ENCODE measurements at places on chromosomes 6 and 20.
A peak's percentile ranks its signal among the peaks of the same experiment; 100 is the strongest.

- DNase-seq = no peak
Observed at GRCh38 chr20:13297147-13297899, 76.2 kb downstream of the ISM1 start.

DNA sequence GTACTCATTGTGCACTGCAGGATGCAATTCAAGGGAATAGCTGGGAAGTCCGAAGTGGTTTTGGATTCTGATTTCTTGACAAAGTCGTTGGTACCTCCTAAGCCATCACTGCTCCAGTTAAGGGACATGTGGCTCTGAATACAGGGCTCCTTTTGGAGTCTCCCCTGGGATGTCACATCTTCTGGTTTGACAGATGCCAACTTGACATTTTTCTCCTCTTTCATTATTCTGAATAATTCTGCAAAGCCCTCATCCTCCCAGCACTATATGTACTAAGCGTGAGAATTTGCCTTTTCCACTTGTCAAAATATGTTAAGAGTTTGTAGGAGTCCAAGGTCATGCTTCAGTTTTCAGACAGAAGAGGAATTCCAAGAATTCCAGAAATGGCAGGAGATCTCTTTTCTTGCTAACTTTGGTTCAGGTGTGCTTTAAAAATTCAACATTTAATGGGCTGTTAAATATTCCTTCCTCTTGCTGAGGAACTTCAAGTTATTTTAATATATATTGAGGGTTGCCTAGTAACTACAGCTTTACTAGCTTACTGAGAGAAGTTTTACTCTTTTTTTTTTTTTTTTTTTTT, 38.7 kb downstream of the DOK5 start:
- no peak for DNase-seq

DNA sequence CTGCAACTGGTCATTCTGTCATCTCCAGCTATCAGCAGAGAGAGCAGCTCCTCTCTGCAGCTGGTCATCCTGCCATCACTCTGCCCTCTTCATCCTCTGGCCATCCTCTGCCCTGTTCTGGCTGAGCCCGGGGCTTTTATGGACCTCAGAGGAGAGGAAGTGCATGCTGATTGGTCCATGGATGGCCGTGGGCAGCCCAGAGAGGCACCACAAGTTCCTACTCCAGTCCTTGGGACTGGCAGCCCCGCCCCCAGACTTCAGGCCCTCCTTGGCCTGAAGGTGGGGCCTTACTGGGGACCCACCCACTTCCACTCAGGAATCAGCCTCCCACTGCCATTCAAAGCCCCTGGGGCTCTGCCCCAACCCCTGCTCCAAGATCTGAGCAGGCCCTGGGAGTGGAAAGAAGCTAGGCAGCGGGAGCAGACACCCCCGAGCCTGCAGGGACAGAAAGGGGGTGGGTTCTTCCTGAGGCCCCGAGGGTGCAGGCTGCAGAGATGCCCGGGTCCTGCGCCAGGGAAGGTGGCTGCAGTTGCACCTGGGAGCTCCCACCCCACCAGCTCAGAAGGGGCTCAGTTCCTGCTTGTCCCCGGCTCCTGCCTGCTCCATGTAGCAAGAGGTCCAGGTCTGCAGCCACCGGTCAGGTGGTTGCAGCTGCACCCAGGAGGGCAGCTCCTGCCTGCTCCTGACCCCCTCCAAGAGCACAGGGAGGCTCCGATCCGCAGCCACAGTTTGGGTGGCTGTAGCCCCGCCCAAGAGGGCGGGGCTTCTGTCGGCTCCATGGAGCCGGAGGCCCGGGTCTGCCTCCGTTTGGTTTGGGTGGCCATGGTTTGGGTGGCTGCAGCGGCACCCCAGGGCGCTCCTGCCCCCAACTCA, 34.1 kb upstream of the HMGA1 start:
- no peak for DNase-seq

- peak; percentile 40 for DNase-seq
Observed at GRCh38 chr6:45663251-45664221, 285.8 kb upstream of the SUPT3H start.

GRCh38 chr6:138461647-138462046, 37.6 kb downstream of the NHSL1 start:
- no peak for DNase-seq

DNA sequence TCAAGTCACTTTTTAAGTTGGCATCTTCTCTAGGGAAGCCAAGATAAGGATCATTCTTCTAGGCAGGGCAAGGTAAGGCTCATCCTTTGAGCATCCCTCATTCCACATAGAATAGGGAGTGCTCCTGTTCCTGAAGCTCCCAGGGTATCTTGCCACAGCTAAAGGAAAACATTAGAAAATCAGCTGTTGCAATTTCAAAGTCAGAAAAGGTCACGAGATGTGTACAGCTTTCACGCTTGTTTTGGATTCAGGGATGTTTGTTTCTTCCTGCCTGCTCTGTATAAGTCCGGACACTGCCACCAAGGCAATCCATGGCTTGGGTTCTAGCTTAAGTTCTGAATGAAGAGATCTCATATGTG, 153.2 kb downstream of the SH3BGRL2 start:
- no peak for DNase-seq

DNA sequence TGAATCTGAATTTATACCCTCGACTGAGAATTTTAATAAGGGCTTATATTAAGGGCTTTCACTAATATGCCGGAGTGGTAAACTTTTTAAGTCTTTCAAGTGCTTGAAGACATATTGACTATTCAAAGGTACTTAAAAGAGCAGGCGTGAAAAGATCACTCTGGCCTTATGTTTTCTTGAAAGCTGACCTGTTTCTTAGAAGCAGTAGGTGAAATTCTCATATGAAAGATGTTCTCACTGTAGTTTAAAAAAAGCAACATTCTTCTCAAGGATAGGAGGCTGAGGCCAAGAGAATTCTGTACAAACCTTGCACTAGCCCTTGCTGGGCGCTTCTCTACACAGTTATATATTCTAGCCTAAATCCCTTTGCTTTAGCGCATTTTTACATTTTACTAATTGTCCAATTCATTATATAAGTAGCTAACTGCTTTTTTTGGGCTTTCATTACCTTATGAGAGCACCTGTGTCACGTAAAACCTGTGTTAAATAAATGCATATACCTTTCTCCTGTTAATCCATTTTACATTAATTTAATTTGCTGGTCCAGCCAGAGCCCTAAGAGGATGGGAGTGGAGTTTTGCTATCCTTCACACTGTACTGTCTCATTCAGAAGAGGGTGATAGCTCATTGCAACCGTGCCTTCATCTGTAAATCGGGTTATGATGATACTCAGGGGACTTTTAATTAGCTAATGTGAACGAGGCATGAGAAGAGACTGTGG, 59.6 kb upstream of the HFE start:
- no peak for DNase-seq

DNA sequence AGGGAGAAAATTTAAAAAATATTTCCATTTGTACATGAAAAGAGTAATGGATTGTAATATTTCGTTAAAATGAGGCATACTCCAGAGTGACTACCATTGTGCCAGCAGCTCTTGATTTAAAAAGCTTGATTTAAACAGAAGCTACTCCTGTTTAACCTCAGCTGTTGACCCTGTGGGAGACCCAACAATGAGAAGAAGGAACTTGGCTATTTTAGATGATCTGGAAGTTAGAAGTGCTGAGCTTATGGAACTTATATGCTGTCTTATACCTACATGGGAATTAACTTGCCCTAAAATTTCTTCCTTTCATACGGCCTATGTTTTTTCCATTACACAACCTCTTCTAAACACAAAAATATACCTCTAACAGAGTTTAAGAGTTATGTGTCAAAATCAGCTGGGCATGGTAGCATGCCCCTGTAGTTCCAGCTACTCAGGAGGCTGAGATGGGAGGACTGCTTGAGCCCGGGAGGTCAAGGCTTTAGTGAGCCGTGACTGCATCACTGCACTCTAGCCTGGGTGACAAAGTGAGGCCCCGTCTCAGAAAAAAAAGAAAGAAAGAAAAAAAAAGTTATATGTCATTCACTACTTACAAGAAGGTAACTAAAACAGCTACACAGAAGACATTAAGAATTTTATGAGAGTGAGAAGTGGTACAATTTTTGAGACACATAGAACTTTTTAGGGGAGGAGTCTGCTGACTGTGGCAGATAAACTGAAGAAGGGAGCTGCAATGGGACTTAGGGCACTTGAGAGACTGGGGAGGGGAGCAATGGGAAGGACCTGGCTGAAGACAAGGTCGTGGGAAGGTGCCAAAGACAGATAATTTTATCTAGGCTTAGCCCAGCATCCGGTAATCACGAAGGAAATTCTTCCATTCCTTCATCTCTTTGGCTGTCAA, 139.9 kb downstream of the MYB start:
- no peak for DNase-seq
